AG09309 (cell line): ENCODE measurements at places on chromosomes 12 and 14.

GRCh38 chr14:36653962-36654793 lies 7.5 kb upstream of the PAX9 start:
- DNase-seq, result no peak

- DNase-seq, result no peak
Observed at GRCh38 chr12:81378601-81379285, 300.9 kb downstream of the ACSS3 start.

GRCh38 chr12:2119266-2119665 lies 66.5 kb downstream of the CACNA1C start:
- no peak for DNase-seq

GRCh38 chr12:3432868-3433267 lies 58.1 kb upstream of the PRMT8 start:
- no peak for DNase-seq

DNA sequence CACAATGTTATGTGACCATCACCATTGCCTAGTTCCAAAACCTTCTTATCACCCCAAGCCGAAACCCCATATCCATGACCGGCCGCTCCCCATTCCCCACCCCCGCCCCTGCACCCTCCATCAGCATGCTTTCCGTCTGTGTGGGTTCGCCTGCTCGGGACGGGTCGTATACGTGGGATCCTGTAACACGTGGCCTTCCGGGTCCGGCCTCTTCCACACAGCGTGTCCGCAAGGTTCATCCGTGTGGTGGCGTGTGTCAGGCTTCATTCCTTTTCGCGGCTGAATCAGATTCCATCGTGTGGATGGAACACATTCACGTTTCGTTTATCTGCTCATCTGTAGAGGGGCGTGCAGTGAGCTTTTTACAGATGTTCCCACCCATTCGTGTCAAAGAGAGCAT lies 41.4 kb downstream of the RIMBP2 start:
- no peak for DNase-seq

DNA sequence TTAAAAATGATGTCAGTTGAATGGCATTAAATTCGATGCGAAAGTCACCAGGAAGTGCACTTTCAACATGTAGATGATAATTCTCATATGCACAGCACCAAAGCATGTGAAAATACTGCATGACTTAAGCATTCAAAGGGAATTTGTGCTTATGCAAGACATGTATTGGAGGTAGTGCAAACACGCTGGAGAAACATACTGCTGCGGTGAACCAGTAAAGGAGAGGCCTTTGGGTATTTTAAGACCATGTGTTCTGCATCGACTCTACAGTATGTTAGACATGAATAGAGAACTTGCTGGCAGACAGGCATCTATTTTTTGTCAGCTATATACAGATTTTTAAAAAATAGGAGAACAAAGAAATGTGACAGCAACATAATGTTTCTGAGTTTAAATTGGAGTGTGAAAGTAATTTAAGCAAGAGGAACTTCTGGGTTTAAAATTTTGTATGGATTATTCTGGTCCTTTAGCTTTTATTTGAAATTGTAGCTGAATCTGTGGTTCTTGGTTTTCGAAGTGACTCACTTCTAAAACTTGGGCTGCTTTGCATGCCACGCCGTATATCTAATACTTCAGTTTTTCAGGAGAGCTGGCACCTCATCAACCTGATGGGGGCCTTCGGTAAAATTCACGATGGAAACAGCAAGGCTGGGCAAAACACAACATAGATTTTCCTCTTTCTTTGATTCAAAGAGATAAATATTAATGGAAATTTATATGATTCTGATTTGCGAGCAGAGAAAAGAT lies 408.7 kb downstream of the APAF1 start:
- peak; percentile 24 for DNase-seq

GRCh38 chr12:4135919-4136605 lies 137.5 kb upstream of the CCND2 start:
- no peak for DNase-seq

DNA sequence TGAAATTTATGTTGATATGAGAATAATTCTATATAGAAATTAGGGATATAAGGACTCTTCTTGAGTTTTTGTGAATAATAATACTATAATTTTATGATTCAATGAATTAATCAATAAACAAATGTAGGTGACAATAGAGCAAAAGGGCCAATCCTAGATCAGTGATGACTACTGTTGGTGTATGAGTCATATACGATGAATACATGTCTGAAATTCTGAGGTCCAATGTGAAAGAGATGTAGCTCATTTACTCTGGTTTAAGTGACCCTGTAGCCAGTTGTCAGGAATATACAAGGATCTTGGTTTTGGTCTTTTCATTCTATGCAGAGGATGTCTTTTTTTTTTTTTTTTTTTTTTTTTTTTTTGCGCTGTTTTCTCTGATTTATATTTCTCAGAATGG lies 72.1 kb upstream of the RTL1 start:
- DNase-seq, result no peak

GRCh38 chr12:107597695-107598410 lies 87.7 kb upstream of the PWP1 start:
- DNase-seq, result no peak

DNA sequence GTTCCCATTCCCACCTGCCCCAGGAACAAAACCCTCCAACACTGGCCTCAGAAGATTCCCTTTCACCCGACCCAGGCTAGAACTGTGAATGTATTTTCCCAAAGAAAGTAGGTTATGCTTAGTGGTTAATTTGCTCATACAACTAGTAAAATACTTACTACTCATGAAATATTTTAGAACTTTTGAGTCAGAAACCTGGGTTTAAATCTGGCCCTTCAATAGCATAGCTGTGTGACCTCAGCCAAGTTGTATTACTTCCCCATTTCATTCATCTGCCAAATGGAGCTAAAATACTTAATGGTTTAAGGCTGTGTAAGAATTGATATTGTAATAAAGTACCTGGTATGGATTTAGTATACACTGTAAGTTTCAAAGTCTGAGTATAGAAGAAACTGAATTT lies 69.1 kb upstream of the DNM1L start:
- DNase-seq, result no peak

- DNase-seq, result no peak
Observed at GRCh38 chr14:89681086-89682018, 264.3 kb upstream of the FOXN3 start.

GRCh38 chr12:96208801-96209549 lies 14.8 kb downstream of the ELK3 start:
- no peak for DNase-seq

GRCh38 chr14:53493860-53494259 lies 340.7 kb upstream of the DDHD1 start:
- DNase-seq, result no peak

- no peak for DNase-seq
Observed at GRCh38 chr14:22506778-22507351, 82.2 kb downstream of the DAD1 start.

DNA sequence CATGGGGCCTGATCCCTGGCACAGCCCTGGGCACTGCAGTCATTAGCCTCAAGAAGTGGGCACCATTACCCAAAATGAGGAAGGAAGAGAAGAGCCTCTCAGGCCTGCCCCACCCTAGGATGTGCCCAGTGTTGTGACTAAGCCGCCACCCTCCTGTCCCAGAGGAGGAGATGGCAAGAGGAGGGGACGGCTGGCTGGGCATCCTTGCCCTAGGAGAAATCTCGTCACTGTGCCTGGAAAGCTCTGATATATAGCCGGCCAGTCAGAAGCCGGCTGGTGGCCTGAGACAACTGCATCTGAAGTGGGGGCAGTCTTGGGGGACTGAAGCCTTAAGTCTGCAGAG lies 115.2 kb downstream of the LGMN start:
- no peak for DNase-seq

DNA sequence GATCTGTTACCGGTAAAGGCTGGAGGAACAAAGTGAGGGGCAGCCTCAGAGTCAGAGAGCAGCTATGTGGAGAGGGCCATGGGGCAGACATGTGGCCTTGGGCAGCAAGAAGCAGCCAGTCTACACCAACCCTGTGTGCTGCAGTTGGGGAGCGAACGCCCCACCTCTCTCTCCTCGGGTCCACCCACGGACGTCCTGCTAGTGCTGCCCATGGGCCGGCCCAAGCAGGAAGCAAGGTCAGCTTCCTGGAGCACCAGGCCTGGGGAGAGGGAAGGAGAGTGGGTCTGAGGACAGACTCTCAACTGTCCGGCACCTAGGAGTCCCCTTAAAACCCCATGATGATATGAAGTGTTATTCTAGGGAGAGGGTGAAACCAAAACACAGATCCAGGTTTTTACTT lies 254.8 kb upstream of the FKBP4 start:
- DNase-seq, result no peak

- DNase-seq, result no peak
Observed at GRCh38 chr14:90760591-90761316, 55.5 kb downstream of the TTC7B start.

DNA sequence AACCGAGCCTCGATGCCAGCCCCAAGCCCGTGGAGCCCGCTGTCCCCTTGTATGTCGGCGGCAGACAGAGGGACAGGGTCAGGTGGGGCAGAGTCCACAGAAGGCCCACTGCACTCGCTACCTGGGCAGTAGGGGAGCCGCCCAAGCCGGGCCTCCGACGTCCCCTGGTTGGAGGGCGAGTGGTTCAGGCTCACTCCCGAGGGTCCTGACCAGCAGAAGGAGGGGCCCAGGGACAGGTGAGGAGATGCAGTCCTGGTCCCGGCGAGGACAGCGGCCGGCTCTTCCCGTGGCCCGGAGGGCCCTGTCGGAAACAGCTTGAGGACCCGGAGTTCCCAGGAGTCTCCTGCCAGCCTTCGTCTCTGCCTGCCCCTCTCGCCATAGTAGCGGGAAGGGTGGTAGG lies 216.7 kb upstream of the SFSWAP start:
- DNase-seq, result no peak

GRCh38 chr12:15982071-15982470 lies 70.9 kb downstream of the DERA start:
- DNase-seq, result no peak

DNA sequence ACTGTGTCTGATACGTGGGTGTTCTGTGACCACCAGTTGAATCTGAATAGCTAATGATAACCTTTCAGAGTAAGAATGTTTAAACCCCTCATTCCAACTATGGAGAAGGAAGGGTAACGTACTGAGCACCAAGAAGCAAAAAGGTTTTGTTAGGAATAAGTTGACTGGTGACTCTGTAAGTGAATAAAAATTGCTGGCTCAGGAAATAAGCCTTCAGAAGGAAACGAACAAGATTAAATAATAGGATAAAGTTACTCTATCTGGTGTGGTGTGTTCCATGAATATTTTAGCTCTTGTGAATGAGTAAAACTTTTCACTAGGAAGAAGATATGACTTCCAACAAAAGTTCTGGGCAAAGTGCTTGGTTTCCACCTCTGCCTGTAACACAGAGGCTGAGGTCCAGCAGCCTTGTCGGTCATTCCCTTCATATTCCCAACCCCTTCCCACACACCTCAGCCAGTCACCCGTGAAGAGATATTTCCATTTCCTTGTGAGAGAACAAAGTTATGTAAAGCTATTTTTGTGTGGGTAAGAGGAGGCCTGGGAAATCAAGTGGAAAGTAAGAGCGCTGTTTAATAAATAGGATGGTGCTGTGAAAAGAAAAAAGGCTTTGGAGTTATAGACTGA lies 47.1 kb downstream of the ARF6 start:
- DNase-seq, result no peak

- DNase-seq, result no peak
Observed at GRCh38 chr12:62003701-62004100, 256.5 kb upstream of the USP15 start.
